A549 treated with GW870086 at 1 μM for 4 hours (cell line): ENCODE measurements at places on chromosomes 1 and 21. TPM values are rescaled to one million over a fixed set of nuclear protein-coding genes. Genes with fewer than 3 reads are reported as not detected.

Gene PLEKHN1
- total RNA-seq: 4.0 to 5.8 TPM (median 4.9 TPM) in 5 replicates

Gene HSPB7
- total RNA-seq: 0.06 to 0.26 TPM (median 0.11 TPM) in 3 of 5 replicates, not detected in the others

Gene TNFSF4
- total RNA-seq: 0.06 to 0.09 TPM (median 0.09 TPM) in 4 of 5 replicates, not detected in the other

Gene FMO1
- not detected in 5 replicates for total RNA-seq

Gene WNT3A
- total RNA-seq: not detected in 5 replicates

Gene BNIPL
- total RNA-seq: 0.05 to 0.24 TPM (median 0.12 TPM) in 4 of 5 replicates, not detected in the other

Gene FMN2
- 3.7 to 5.5 TPM (median 4.9 TPM) in 5 replicates for total RNA-seq

Gene ADIPOR1
- 55.3 to 64.2 TPM (median 62.8 TPM) in 5 replicates for total RNA-seq

Gene OR2G6
- not detected in 5 replicates for total RNA-seq

Gene ETNK2
- total RNA-seq: 5.6 to 6.4 TPM (median 5.8 TPM) in 5 replicates

Gene NR5A2
- total RNA-seq: 2.7 to 4.1 TPM (median 3.7 TPM) in 5 replicates

Gene SCAMP3
- total RNA-seq: 99.5 to 134 TPM (median 118 TPM) in 5 replicates

Gene VHLL
- total RNA-seq: not detected in 5 replicates

Gene GBP1
- total RNA-seq: 0.05 to 0.17 TPM (median 0.10 TPM) in 5 replicates

Gene DIO1
- 0.09 to 0.16 TPM in 2 of 5 replicates, not detected in the others for total RNA-seq

Gene CDK18
- total RNA-seq: 0.73 to 1.3 TPM (median 1.1 TPM) in 5 replicates

Gene S100A2
- 18.8 to 40.7 TPM (median 32.4 TPM) in 5 replicates for total RNA-seq

Gene RPTN
- not detected in 5 replicates for total RNA-seq

Gene OR2M3
- not detected in 5 replicates for total RNA-seq

Gene LCK
- total RNA-seq: 0.06 TPM in 1 of 5 replicates, not detected in the others

Gene SPRR2G
- total RNA-seq: not detected in 5 replicates

Gene GBP7
- not detected in 5 replicates for total RNA-seq

Gene CD101
- 0.06 to 0.35 TPM (median 0.10 TPM) in 5 replicates for total RNA-seq

Gene RNU1-3
- 36.3 TPM in 1 of 5 replicates, not detected in the others for total RNA-seq

Gene AVPR1B
- total RNA-seq: not detected in 5 replicates

Gene RBBP5
- 11.6 to 15.3 TPM (median 12.3 TPM) in 5 replicates for total RNA-seq

Gene CCDC190
- total RNA-seq: not detected in 5 replicates

Gene CELA3B
- total RNA-seq: not detected in 5 replicates

Gene PAQR6
- 2.4 to 5.5 TPM (median 3.3 TPM) in 5 replicates for total RNA-seq

Gene ZNF648
- not detected in 5 replicates for total RNA-seq

Gene TEKT2
- total RNA-seq: not detected in 5 replicates

Gene AADACL3
- total RNA-seq: not detected in 5 replicates

Gene DYNLT4
- total RNA-seq: 0.27 to 1.1 TPM (median 0.80 TPM) in 5 replicates

Gene FOXD2
- 0.42 to 0.57 TPM (median 0.48 TPM) in 5 replicates for total RNA-seq

Gene OSBPL9
- 32.0 to 48.3 TPM (median 41.6 TPM) in 5 replicates for total RNA-seq

Gene TNFAIP8L2
- not detected in 5 replicates for total RNA-seq

Gene OR6N1
- total RNA-seq: not detected in 5 replicates

Gene FCGR3B
- not detected in 5 replicates for total RNA-seq

Gene TSPEAR
- not detected in 5 replicates for total RNA-seq

Gene OR2L3
- not detected in 5 replicates for total RNA-seq
